Lower leg skin (tissue), 4 donors: ENCODE measurements at places on chromosomes 16 and 17.

DNA sequence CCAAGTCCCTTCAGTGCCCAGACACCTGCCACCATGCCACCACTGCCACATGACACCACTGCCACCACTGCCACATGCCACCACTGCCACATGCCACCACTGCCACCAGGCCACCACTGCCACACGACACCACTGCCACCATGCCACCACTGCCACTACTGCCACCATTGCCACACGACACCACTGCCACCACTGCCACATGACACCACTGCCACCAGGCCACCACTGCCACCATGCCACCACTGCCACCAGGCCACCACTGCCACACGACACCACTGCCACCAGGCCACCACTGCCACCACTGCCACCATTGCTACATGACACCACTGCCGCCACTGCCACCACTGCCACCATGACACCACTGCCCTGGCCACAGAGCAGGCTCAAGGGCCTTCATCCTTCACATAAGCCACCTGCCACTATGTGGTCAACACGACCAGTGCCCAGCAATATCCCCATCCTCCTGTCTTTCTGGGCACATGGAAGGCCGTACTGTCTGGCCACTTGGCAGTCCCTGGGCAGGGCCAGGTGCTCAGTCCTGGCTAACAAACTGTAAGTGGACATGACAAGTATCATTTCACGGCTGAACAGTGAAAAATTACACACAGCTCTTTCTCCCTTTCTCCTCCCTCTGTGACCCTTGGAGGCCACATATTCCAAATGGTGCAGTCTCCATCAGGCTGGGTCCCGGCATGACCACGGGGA, 33.1 kb downstream of the ABR start:
- DNase-seq, result no peak

DNA sequence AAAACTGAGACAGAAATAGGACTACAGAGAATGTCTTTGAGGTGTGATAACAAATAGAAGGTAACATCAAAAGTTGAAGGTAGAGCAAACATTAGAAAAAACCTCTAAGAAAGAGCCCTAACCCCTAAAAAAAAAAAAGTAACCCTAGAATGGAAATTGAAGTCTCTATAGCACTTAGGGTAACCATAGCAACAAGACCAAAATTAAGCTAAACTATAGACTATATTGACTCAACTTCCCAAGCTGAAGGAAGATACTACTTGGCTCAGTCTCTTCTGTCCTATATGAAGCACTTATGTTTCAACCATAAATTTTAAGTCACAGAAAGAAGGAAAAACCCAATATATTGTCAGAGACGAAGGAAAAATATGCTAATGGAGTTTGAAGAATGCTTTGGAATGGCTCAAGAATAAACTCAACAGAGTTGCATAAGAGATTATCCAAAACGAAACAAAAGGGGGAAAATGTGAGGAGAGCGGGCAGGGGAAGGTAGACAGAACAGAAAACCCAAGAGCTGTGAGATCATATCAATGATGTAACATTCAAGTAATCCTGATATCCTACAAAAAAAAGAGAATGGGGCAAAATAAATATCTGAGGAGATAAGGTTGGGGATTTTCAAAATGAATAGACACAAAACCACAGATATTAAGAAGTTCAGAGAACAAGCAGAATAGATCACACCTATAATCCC, 88.4 kb downstream of the USP32 start:
- DNase-seq, result no peak

DNA sequence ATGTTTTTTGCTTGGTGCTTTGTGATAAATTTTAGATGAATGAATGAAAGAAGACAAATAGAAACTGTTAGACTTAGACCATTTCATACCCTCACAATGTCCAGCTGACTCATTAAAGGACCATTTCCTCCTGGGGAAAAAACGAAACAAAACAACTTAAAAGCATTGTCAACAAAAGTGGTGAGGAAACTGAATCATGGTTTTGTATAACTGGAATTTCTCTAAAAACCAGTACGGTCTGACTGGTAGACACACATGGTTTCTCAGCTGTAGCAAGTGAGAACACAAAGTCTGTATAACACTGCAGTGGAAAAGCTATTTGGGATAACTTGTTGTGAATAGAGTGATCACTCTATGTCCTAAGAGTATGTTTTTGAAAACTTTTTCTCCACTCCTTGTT, 5.3 kb upstream of the DDX52 start:
- no peak for DNase-seq

DNA sequence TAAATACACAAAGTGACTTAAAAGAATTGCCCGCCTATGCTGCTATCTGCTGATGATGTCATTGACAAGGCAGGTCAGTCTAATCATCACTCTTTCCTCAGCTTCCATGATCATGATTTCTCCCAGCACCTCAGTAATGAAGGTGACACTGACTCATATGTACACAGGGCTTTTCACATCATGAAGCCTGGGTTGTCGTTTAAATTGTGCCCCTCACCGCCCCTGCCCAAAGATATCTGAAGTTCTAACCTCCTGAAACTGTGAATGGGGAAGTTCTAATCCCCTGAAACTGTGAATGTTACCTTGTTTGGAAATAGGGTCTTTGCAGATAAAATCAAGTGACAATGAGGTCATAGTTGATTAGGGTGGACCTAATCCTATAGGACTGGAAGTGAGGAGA, 17.4 kb upstream of the GPRC5C start:
- DNase-seq, result no peak

DNA sequence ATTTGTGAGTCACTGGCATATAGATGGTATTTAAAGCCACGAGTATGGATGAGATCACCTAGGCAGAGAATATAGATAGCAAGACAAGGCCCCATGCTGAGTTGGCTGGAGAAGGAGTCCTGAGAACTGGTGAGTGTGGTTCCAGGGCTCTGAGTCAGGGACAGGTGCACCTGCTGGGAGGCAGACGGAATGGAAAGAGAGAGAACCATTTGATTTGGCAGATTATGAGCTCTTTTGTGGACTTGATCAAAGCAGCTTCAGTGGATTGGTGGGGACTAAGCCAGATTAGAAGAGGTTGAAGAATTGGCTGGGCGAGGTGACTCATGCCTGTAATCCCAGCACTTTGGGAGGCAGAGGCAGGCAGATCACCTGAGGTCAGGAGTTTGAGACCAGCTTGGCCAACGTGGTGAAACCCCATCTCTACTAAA, 4.3 kb upstream of the C16orf92 start:
- no peak for DNase-seq

GRCh38 chr17:63405741-63406261, 40.3 kb downstream of the CYB561 start:
- no peak for DNase-seq

DNA sequence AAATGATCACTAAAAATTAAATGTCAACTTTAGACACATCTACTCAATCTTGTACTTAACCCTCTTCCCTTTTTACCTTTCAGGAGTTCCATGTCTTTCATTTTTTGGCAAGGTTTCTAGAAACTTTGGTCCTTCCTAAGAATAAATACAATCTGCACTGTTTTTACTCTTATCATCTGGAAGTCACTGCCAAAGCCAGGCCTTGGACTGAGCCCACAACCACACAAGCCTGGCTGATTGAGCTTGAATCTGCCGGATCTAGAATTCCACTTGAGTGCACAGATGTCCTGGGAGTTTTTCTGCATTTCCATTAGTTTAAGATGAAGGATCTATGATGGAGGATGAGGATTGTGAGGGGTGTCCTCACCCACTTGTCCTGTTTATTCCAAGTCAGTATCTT, 126.1 kb downstream of the VPS53 start:
- DNase-seq, result no peak

DNA sequence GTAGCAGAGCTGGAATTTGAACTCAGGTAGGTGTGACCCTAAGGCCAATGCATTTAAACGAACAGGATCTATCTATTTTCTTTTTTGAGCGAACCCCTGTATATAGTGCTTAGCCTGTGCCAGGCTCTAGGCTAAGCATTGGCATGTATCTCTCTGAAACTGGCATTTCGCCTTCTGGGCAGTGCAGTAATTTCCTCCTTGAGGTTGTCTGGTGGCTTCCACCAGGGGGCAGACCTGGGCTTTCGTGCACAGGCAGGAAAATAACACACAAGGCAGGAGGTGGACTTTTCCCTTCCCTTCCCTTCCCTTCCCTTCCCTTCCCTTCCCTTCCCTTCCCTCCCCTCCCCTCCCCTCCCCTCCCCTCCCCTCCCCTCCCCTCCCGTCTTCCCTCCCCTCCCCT, 34.4 kb upstream of the PRKCB start:
- peak; percentile 90 for DNase-seq

- DNase-seq, result peak; percentile 80
Observed at GRCh38 chr17:77503293-77503655, 362.5 kb downstream of the SEC14L1 start.

GRCh38 chr17:5557990-5558389, 26.3 kb downstream of the NLRP1 start:
- no peak for DNase-seq

GRCh38 chr16:79301051-79301450, 299.5 kb downstream of the MAF start:
- no peak for DNase-seq

DNA sequence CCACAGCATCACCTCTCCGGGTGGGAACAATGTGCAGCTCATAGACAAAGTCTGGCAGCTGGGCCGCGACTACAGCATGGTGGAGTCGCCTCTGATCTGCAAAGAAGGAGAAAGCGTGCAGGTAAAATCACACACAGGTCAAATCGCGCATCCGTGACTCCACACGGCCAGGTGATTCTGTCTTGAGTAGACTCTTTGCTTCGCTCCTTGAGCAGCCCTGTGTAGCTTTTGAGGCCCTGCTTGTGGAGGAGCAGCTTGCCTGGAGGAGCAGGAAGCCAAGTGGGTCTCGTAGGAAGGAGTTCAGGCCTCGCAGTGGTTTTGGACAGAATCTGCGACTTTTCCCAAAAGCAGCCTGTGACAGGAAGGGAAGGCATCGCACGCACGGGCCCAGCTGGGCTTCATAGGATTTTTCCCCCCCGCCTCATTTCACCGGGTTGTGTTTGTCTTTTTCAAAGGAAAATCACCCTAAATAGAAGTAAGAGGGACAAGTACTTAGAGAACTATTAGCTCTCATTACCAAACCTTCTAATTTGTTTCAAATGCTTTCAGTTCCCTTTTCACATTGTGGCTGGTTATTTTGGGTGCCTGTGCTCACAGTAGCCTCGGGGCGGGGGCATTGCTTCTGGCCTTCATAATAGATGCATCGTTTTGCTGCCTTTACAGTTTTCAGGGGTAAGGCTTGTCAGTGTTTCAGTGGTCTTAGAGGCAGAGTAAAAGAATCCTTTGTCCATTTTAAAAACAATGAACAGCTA, 71.5 kb downstream of the SEC14L1 start:
- DNase-seq, result no peak

DNA sequence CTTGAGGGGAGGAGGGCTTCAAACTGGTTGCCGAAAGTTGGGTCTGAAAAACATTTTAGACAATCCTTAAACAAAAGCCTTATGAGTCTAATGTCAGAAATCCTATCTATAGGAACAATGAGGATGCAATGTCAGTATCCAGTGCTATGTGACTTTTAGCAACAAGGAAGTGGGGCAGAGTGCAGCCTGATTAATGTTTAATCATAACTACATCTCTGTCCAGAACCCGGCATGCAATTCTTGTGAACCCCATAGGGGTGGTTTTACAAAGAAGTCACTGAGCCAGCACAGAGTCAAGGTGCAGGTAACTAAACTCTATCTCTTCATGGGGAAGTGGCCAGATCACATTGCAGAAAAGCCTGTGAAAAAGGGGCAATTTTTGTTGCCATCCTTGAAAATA, 267.5 kb downstream of the HS3ST4 start:
- DNase-seq, result no peak

DNA sequence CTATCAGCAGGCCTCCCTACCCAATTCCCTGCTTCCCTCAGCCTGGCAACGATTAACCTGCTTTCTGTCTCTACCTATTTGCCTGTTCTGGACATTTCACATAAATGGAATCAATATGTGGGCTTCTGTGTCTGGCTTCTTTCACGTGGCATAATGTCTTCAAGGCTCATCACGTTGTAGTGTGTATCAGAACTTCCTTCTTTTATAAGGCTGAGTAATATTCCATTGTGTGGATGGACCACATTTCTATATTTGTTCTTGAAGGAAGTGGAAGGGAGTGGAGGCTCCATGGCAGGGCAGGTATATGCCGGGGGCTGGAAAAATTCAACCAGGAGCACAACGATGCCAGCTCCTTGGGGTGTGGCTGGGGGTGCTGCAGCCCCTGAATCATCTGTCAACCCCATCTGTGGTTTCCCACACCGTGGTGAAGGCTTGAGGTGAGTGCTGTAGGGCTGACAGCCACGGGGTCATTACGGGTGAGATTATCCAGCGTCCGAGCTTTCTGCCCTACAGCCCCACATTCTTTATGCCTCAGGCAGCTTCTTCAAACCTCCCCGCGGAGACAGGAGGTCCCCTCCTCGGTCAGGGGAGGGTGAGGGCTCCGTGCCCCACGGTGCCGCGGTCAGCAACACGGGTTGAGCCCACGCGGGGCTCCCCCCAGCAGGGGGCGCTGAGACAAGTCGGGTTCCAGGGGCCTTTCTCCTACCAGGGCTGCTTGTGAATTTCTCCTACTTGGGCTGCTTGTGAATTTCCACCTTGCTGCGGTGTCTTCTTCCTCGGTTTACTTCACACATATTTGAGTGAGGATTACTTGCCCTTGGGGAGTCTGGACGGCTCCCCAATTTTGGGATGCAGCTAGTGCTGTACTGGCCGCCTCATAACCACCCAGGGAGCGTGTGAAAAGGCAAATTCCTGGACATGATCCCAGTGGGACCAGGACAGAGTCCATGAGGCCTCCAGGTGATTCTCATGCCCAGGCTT, 18.3 kb upstream of the WFIKKN2 start:
- no peak for DNase-seq

GRCh38 chr17:72946156-72946555, 146.3 kb downstream of the SLC39A11 start:
- DNase-seq, result no peak

DNA sequence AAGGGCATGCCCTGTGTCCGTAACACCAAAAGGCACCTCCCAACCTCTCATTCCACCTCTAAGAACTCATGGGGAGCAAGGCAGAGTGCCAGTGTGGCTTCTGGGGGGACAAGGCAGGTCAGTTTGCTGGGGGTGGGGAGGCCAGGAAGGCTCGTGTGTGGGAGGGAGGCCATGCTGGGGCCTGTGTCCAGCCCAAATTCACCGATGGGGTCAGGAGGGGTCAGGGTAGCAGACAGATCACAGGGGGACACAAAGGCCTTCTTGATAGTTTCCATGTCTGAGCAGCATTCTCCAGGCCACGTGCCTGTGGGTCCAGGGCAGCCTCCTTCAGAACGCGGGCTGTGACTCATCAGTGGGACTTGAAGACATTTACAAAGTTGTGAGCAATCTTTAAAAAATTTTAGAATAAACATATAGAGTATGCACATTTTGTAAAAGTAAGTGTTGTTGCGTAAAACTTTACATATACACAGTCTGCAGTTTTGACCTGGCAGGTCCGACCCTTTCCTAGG, 20.9 kb downstream of the SPACA3 start:
- DNase-seq, result no peak

GRCh38 chr17:29589524-29590410, at the start of gene GIT1:
TSS of gene GIT1 (minus strand) at chr17:29589648. CDS start at chr17:29589378, 270 bp downstream.
- peak; percentile 76 for DNase-seq
